ENCODE measurements at places on chromosomes 1 and 21.

GRCh38 chr1:243701872-243702271 lies 148.2 kb downstream of the AKT3 start:
- DNase-seq = no peak

DNA sequence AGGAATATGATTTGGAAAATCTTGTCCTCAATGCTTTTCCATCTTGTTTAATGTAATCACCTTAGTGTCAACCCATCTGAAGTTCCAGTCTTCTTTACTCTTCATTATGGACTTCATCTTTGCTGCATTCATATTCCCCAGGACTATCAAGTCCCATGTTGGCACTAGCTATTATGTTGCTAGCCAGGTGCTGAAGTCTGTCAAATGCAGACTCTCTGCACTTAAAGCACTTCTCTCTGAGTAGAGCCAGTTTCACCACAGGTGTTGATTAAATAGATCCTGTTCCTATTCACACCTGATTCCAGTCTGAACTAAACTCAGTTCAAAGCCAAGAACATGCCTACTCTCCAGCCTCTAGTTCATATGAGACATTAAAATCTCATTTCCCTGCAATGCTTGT lies 75.0 kb upstream of the PKN2 start:
- no peak for DNase-seq

DNA sequence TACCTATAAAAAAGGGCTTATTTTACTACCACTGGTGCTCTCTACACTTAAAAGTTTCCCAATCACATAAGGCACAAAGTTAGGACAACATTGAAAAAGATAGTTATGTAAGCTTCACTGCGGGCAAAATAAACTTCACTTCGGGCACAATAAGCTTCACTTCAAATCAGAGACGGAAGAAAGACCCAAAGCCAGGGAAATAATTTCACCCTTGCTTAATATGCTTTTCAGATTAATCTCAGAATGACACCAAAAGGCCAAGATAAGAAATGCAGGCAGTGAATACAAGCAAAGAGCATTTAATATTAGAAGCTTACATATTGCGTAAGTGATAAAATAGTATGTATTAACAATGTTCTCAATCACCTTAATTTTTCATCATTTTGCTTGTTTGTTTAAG lies 444.2 kb downstream of the SETD4 start:
- DNase-seq = no peak

GRCh38 chr1:183655562-183656075 lies 2.5 kb upstream of the APOBEC4 start:
- peak; percentile 81 for DNase-seq

Measured in adrenal gland (tissue), 19 donors.